Activated CD4-positive, alpha-beta T cell treated with anti-CD3 and anti-CD28 coated beads, Interleukin-2, amount 10 ng/mL, durations not matched to agents 24 days and 14 days (primary cell): ENCODE measurements at places on chromosomes 16 and 17. TPM values are rescaled to one million over a fixed set of nuclear protein-coding genes. Genes with fewer than 3 reads are reported as not detected.

Gene CCL4
- total RNA-seq, result 351 and 370 TPM in 2 replicates

GRCh38 chr17:77445760-77446532, 305.2 kb downstream of the SEC14L1 start:
- peaks cover 16% of the 10 kb centered on the region for H3K36me3 ChIP-seq
- peak overlapping the region; percentile 81 for H3K4me3 ChIP-seq
- H3K27ac ChIP-seq, result peak overlapping the region; percentile 92
- H3K4me1 ChIP-seq, result peaks cover 82% of the 10 kb centered on the region

DNA sequence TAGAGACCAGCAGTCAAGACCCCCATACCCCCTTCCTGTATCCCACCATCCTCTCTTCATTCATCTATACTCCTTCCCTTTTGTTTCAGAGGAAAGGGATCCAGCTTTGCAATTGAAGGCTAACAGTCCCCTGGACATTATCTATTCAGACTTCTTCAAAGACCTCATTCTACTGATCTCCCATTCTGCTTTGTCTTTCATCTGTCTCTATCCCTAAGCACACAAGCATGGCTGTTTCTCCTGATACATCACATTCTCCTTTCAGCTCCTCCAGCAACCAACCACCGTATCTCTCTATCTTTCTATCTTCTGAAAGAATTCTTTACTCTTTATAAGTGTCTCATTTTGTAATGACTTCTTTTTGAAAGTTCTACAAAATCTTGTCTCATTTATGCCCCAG, 9.7 kb upstream of the ARHGAP17 start:
- DNase-seq, result no peak
- no peak overlapping the region for H3K27ac ChIP-seq
- H3K4me3 ChIP-seq, result no peak overlapping the region
- no peaks in the 10 kb centered on the region for H3K36me3 ChIP-seq
- H3K4me1 ChIP-seq, result peaks cover 20% of the 10 kb centered on the region

- H3K27ac ChIP-seq, result no peak overlapping the region
- H3K4me1 ChIP-seq, result no peaks in the 10 kb centered on the region
- H3K36me3 ChIP-seq, result no peaks in the 10 kb centered on the region
- H3K27me3 ChIP-seq, result no peaks in the 10 kb centered on the region
These were observed 117.3 kb upstream of the RCVRN start for GRCh38 chr17:10022416-10022815.

DNA sequence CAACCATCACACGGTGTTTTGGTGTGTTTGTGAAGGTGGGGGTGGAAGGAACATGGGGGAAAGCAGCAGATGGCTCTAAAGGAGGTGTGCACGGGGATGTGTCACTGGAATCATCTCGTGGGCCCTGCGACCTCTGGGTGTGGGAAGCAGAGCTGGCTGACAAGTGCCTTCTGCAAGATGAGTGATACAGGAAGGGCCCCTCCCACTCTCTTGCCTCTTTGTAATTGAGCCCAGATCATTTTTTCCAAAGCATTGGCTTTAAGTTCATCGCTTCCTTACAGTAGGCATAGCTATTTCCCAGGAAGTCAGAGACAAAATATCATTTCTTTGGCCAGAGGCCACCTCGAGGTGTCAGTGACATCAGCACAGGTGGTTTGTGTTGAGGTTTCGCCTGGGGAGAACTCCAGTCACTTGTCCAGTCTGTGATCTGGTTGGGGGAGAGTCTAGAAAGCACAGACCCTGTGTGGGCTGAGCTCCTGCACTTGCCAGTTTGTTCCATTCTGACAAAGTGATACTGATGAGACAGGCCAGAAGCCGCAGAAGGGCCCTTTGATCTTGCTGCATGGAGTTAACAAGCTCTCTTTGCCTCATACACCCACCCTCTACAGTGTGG, 20.6 kb upstream of the SNTB2 start:
- H3K36me3 ChIP-seq, result peaks cover 76% of the 10 kb centered on the region
- DNase-seq, result peak; percentile 83
- H3K27ac ChIP-seq, result peak overlapping the region; percentile 91
- no peaks in the 10 kb centered on the region for H3K27me3 ChIP-seq

GRCh38 chr16:65422934-65423333, 301.1 kb upstream of the CDH11 start:
- H3K27ac ChIP-seq, result no peak overlapping the region
- H3K4me3 ChIP-seq, result no peak overlapping the region
- no peak for DNase-seq
- H3K4me1 ChIP-seq, result no peaks in the 10 kb centered on the region
- H3K27me3 ChIP-seq, result no peaks in the 10 kb centered on the region

GRCh38 chr17:30093463-30094147, 23.0 kb upstream of the NSRP1 start:
- no peak overlapping the region for H3K27ac ChIP-seq
- H3K4me3 ChIP-seq, result no peak overlapping the region
- peaks cover 4% of the 10 kb centered on the region for H3K4me1 ChIP-seq
- peaks cover 49% of the 10 kb centered on the region for H3K27me3 ChIP-seq
- DNase-seq, result peak; percentile 89

DNA sequence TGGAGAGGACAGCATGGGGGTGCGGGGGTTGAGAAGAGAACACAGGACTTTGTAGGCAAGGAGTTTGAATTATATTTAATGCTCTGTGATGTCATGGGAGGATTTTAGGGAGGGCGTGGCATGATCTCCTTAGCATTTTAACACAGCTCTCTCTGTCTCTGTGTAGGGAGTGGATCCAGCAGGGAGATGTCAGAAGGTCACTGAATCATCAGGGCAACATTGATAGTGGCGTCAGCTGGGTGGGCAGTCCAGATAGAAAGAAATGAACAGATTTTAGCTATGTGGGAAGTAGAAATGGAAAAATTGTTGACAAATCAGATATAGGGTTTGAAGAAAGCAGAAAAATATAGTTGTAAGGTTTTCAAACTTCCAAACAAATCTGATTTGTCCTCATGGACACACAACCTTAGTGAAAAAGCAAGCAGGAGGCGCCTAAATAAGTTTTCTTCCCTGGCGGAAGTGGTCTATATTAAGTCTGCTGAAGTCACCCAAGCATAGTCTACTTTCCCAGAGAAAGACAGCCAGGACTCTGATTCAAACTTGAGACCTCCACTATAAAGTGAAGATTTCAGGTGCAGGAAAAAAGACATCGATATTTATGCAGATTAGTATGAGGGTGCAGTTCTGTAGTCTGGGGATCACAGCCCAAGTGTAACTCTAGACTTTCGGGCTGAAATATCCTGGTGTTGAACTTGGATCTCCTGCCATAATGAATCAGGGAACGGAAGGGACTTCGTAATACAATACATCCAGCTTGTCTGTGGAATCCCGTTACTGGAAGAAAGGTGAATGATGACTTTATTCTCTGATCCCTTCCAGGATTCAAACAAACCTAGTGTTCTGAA, 10.1 kb upstream of the PCTP start:
- H3K27ac ChIP-seq, result no peak overlapping the region
- DNase-seq, result peak; percentile 23
- H3K4me3 ChIP-seq, result no peak overlapping the region
- H3K27me3 ChIP-seq, result peaks cover 27% of the 10 kb centered on the region
- peaks cover under 1% of the 10 kb centered on the region for H3K4me1 ChIP-seq

DNA sequence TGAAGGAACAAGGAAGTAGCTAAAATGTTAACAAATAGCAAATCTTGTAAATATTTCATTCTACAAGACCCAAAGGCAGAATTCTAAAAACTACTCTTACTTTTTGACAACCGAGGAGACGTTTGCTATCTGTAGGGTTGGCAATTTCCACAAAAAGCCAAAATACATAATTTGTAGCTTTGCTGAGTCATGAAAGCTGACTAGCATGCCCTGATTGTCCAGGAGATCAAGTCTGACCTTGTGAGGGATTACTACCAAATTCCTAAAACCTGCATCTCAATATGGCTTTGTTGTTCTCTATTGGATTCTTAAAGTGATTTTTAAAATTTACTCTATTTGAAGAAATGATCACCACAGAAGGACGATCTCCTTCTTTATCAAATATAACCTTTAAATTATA, 10.8 kb downstream of the DNAJA2 start:
- DNase-seq, result no peak
- no peaks in the 10 kb centered on the region for H3K27me3 ChIP-seq
- peaks cover 68% of the 10 kb centered on the region for H3K36me3 ChIP-seq
- H3K27ac ChIP-seq, result peak overlapping the region; percentile 9

Gene KRT36
- not detected in 2 replicates for total RNA-seq

GRCh38 chr17:8243827-8244226, 4.0 kb downstream of the CTC1 start:
- H3K4me3 ChIP-seq, result peak overlapping the region; percentile 17
- H3K27ac ChIP-seq, result peak overlapping the region; percentile 57
- peaks cover 30% of the 10 kb centered on the region for H3K4me1 ChIP-seq
- no peaks in the 10 kb centered on the region for H3K27me3 ChIP-seq

DNA sequence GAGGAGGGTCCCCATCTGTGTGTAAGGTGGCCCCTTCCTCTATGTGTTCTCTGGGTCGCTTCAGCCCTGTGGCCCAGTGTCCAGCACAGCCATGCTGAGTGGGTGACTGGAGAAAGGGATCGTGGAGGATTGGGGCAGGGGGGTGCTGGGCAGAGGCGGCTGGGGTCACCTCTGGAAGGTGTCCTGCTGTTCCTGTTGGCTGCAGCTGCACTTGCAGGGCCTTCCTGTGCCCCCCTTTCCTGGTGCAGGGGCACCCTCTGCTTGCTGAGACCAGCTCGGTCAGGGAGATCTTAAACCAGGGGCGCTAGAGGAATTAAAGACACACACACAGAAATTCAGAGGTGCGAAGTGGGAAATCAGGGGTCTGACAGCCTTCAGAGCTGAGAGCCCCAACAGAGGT, 11.1 kb downstream of the IL32 start:
- DNase-seq, result no peak
- peaks cover 70% of the 10 kb centered on the region for H3K4me1 ChIP-seq
- H3K27ac ChIP-seq, result peak overlapping the region; percentile 99
- peaks cover 42% of the 10 kb centered on the region for H3K36me3 ChIP-seq

GRCh38 chr16:86070484-86070883, 171.5 kb downstream of the IRF8 start:
- no peaks in the 10 kb centered on the region for H3K36me3 ChIP-seq
- no peak overlapping the region for H3K27ac ChIP-seq

DNA sequence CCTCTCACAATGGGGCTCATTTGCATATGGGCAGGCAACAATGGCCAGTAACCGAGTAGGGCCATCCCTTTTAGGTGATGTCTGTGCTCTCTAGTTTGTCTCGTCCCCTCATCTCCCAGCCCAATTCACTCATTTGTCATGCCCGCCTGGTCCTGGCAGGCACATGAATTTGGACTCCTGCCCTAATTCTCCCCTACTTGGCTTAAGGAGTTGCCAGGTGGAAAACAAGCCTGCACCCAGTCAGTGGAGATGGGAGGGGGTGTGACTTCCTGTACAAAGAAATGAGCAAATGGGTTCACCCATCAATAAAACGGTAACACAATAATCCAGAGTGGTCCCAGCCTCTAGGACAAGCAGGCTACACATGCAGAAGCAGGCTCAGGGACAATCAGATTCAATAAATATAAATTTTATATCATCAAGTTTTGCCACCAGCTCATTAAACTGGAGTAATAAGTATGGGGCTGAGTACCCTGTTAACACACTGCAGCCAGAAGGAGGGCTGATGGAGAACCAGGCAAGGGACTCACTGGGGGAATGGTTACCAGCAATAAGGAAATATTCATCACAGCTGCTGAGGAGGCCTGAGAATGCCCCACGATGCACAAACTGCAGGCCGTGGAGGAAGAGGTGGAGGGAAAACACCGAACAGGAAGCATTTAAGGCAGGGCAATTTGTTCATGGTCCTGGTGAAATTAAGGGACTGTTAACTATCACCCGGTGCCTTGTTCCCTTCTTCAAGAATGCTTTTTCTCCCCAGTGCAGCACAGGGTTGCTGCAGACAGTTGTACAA, 84.4 kb upstream of the GPRC5B start:
- no peaks in the 10 kb centered on the region for H3K4me1 ChIP-seq
- H3K27ac ChIP-seq, result no peak overlapping the region
- no peak for DNase-seq
- no peaks in the 10 kb centered on the region for H3K36me3 ChIP-seq
- H3K27me3 ChIP-seq, result no peaks in the 10 kb centered on the region

DNA sequence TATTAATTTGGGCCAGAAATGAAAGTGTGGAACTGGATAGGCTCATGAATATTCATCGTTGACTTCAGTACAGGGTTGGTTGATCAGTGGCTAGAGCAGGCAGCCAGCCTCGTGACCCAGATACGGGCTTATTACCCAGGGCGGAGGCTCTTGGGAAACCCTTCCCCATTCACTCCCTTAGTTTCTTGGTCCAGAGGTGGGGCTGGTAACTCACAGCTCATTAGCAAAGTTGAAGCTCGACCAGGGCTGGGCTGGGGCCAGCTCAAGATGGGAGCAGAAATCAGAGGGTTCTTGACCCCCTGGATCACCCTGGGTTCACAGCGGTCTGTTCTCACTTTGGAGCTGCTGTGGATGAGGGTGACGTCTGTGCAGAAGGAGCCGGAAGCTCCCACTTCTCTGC, 44.6 kb upstream of the GSE1 start:
- H3K4me1 ChIP-seq, result peaks cover 53% of the 10 kb centered on the region
- DNase-seq, result no peak
- H3K27ac ChIP-seq, result no peak overlapping the region

DNA sequence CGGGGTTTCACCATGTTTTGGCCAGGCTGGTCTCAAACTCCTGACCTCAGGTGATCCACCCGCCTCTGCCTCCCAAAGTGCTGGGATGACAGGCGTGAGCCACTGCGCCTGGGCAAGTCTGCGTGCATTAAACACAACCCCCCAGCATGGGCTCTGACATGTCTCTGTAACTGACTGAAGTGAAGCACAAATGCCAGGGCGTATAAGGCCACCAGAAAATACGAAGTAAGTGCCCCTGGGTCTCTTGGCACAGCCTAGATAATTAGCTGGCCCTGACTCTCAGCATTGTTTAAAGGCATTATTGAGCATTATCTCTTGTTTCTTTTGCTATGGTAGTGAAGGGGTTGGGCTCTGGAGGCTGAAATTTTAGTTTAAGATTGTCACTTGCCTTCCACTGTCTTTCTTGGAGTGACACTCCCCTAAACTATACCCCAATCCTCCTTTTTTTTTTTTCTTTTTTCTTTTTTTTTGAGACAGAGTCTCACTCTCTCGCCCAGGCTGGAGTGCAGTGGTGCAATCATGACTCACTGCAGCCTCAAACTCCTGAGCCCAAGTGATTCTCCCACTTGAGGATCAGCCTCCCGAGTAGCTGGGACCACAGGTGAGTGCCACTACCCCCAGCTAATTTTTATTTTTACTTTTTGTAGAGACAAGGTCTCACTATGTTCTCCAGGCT, 8.2 kb upstream of the SEC14L1 start:
- H3K27ac ChIP-seq, result no peak overlapping the region
- H3K4me3 ChIP-seq, result no peak overlapping the region
- H3K36me3 ChIP-seq, result peaks cover 10% of the 10 kb centered on the region
